ENCODE measurements at places on chromosomes 5 and 9. TPM values are rescaled to one million over a fixed set of nuclear protein-coding genes. Genes with fewer than 3 reads are reported as not detected.
A peak's percentile ranks its signal among the peaks of the same experiment; 100 is the strongest.

- no peaks in the 10 kb centered on the region for H3K36me3 ChIP-seq
- DNase-seq, result no peak
- H3K4me3 ChIP-seq, result no peak overlapping the region
- H3K4me1 ChIP-seq, result no peaks in the 10 kb centered on the region
- no peak overlapping the region for H3K27ac ChIP-seq
Measured at GRCh38 chr9:79210541-79211243, 361.1 kb upstream of the TLE4 start.

- H3K36me3 ChIP-seq, result no peaks in the 10 kb centered on the region
- peaks cover 24% of the 10 kb centered on the region for H3K4me1 ChIP-seq
- DNase-seq, result no peak
- no peaks in the 10 kb centered on the region for H3K27me3 ChIP-seq
Measured at GRCh38 chr5:144794922-144795321, 624.2 kb downstream of the KCTD16 start.

DNA sequence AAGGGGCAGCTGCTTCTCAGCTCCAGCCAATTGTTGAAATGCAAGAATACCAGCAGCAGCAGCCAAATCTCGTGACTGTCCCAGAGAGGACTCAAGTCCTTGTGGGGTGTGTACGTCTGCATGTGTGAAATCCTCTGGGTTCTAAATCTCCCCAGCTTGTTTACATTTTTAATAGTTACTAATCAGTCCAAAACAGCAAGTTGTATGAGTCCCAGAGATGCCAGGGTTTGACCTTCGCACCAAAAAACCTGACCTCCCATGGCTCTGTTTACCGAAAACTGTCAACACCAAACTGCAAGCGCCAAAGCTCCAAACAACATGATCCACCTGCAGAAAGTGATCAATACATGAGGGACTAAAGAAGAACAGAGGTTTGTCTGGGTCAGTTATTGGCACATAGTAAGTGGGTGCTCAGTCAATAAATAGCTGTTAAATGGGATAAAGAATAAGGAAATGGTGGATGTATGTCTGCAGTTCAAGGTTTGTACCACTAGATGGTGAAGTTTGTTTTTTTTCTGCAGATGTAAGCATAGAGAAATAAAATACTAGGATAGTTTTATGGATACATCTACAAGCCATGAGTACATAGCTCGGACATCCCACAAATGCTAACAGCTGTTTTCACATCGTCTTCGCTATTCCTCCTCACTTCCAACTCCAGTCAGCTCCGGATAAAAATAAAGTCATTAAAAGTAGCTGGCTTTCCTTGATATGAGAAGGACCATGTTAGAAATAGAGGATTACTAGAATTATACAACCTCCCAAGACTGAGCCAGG lies 85.3 kb upstream of the ADRB2 start:
- no peaks in the 10 kb centered on the region for H3K27me3 ChIP-seq
- DNase-seq, result no peak
- H3K4me1 ChIP-seq, result peaks cover 6% of the 10 kb centered on the region
- H3K27ac ChIP-seq, result no peak overlapping the region

- no peaks in the 10 kb centered on the region for H3K4me1 ChIP-seq
- H3K27me3 ChIP-seq, result no peaks in the 10 kb centered on the region
- H3K4me3 ChIP-seq, result no peak overlapping the region
- no peak for DNase-seq
Measured at GRCh38 chr5:41093803-41094202, 22.7 kb upstream of the MROH2B start.

DNA sequence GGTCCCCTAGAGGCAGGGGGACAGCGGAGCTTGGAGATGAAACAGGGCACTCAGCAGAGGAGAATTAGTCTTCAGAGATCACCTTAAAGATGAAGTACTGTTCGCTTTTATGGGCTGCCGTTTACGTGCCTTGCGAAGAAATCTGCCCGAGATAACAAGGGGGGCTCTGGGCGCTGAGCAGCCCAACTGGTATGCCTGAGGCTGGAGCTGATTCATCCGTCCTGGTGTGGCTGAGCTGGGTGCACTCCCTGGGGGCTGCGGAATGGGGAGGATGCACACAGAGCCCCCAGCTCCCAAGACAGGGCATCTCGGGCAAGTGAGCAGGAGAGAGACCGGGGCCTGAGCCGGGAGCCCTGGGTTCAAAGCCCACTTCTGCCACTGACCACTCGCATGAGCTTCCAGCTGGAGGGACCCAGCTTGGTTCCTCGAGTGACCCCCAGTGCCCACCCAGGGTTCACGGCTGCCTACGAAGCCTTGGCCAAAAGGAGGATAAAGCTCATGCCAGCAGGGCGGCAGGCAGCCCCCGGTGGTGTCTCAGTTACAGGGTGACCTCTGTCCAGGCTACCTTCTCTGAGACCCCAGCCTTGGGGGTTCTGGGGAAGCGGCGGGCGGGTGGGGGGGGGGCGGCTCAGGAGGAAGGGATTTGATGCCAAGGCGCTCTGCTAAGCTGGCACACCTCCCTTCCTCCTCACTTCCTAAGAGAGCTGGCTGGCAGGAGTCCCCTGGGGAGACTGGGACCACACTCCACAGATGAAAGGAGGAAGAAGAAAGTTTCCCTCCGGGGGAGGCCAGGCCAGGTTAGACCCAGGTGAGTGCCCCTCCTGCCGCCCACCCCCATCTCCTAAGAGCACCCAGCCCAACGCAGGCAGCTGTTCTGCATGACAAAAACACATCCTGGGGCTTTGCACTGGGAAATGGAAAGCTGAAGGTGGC lies 5.7 kb downstream of the FIBCD1 start:
- DNase-seq, result no peak
- peaks cover 14% of the 10 kb centered on the region for H3K4me1 ChIP-seq
- peaks cover 19% of the 10 kb centered on the region for H3K27me3 ChIP-seq

DNA sequence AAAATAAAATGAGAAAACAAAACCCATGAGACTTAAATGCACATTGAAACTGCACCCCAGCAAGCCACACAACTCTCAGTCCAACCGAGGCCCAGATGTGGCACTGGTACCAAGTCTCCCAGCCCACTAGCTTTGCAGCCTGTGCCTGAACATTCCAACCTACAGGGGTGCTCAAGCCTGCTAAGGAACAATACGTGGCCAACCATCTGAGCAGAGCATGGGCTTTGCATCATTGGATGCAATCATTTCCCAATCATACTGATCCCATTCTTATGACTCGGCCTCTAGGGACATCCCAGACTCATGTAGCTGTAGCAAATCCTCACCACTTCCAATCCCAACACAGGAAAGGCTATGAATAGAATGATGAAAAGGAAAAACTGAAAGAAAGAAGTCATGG lies 297.2 kb downstream of the SPOCK1 start:
- no peaks in the 10 kb centered on the region for H3K36me3 ChIP-seq
- H3K27ac ChIP-seq, result no peak overlapping the region
- no peak for DNase-seq
- H3K27me3 ChIP-seq, result no peaks in the 10 kb centered on the region

DNA sequence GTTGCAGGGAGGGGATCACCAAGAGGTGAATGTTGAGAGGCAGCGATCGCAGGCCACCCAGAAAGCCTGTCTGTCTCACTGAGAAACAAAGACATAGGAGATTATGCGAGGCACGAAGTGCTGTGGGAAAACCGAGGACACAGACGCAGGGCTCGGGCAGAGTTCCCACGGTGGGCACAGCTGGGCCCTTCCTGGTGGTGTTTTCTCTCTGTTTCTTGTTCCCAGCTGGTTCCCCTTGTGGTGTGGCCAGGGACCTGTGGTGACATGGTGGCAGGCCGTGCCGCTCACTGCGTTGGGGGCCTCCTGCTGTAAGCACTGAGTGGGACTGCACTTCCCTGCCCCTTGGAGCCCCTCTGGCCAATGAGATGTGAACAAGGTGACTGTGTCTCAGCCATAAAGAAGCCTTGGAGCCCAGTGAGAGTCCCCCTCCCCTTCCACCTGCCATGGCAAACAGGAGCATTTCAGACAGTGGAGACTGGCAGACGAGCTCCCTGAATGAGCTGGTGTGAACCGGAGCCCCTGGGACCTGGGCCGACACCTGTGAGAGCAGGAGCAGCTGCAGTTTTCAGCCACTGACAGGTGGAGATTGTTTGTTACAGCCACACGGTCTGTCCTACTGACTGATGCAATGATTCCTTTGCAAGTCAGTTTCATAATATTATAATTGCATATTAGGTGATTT lies 13.2 kb upstream of the IRX4 start:
- H3K36me3 ChIP-seq, result no peaks in the 10 kb centered on the region
- H3K4me3 ChIP-seq, result no peak overlapping the region
- DNase-seq, result no peak
- H3K27ac ChIP-seq, result no peak overlapping the region
- no peaks in the 10 kb centered on the region for H3K4me1 ChIP-seq

DNA sequence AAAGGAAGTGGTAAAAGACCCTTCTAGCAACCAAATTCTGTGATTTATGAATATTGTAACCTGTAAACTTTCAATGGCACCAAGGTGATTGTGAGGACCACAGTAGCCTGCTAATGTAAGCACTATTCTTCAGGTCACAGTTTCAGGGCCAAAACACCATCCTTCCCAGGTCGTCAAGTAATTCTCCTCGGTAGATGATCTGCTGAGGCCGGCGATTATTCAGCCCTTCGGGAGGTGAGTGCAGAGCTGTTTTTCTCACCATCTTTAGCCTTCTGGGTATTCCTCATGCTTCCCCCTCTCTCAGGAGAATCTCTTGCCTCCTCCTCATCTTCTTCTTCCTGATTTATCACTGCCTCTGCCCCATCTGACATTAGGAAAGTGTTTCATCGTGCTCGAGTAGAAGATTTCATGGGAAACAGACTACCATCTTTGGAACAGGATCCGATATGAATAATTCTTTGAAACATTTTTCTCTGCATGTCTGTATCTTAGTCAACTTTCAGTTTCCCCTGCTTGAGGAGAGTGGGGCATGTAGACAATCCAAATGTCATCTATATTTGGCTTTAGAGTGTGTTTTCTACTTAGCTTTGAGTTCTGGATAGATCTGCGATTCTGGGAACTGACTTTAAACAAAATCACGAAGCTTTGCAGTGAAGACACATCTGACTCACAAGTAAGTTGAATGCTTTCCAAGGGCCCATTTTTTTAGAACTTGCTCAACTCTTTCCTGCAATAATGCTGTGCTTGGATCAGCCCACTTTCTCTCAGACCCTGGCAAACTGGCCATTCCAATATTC lies 173.9 kb downstream of the AOPEP start:
- no peaks in the 10 kb centered on the region for H3K36me3 ChIP-seq
- H3K4me3 ChIP-seq, result no peak overlapping the region
- no peak for DNase-seq
- H3K27ac ChIP-seq, result no peak overlapping the region
- H3K27me3 ChIP-seq, result no peaks in the 10 kb centered on the region

GRCh38 chr5:59380350-59380951 lies 513.1 kb downstream of the PDE4D start:
- H3K36me3 ChIP-seq, result no peaks in the 10 kb centered on the region
- H3K27me3 ChIP-seq, result no peaks in the 10 kb centered on the region
- H3K4me1 ChIP-seq, result no peaks in the 10 kb centered on the region
- no peak overlapping the region for H3K4me3 ChIP-seq

GRCh38 chr9:101047848-101048397 lies 19.4 kb downstream of the PLPPR1 start:
- peaks cover 2% of the 10 kb centered on the region for H3K27me3 ChIP-seq
- no peak overlapping the region for H3K27ac ChIP-seq
- no peak for DNase-seq
- H3K4me3 ChIP-seq, result no peak overlapping the region
- no peaks in the 10 kb centered on the region for H3K36me3 ChIP-seq

GRCh38 chr5:122463221-122463620 lies 151.2 kb downstream of the SNCAIP start:
- peaks cover 4% of the 10 kb centered on the region for H3K27me3 ChIP-seq
- peaks cover 55% of the 10 kb centered on the region for H3K36me3 ChIP-seq
- DNase-seq, result no peak
- no peak overlapping the region for H3K27ac ChIP-seq
- peaks cover 3% of the 10 kb centered on the region for H3K4me1 ChIP-seq

DNA sequence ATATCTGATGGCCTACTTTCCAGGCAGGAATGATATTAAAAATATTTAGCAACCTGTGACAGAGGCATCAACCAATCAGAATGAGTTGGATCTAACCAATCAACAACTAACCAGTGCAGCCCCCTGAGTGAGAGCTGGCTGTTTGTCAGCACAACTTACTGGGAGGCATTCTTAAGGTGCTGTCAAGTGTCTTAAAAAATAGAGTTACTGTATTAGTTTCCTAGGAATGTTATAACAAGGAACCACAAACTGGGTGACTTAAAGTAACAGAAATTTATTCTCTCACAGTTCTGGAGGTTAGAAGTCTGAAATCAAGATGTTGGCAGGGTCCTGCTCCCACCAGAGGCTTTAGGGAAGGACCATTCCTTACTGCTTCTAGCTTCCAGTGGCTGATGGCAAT lies 85.2 kb downstream of the ATG10 start:
- no peaks in the 10 kb centered on the region for H3K27me3 ChIP-seq
- H3K4me1 ChIP-seq, result no peaks in the 10 kb centered on the region
- H3K27ac ChIP-seq, result no peak overlapping the region
- H3K36me3 ChIP-seq, result no peaks in the 10 kb centered on the region
- no peak overlapping the region for H3K4me3 ChIP-seq

DNA sequence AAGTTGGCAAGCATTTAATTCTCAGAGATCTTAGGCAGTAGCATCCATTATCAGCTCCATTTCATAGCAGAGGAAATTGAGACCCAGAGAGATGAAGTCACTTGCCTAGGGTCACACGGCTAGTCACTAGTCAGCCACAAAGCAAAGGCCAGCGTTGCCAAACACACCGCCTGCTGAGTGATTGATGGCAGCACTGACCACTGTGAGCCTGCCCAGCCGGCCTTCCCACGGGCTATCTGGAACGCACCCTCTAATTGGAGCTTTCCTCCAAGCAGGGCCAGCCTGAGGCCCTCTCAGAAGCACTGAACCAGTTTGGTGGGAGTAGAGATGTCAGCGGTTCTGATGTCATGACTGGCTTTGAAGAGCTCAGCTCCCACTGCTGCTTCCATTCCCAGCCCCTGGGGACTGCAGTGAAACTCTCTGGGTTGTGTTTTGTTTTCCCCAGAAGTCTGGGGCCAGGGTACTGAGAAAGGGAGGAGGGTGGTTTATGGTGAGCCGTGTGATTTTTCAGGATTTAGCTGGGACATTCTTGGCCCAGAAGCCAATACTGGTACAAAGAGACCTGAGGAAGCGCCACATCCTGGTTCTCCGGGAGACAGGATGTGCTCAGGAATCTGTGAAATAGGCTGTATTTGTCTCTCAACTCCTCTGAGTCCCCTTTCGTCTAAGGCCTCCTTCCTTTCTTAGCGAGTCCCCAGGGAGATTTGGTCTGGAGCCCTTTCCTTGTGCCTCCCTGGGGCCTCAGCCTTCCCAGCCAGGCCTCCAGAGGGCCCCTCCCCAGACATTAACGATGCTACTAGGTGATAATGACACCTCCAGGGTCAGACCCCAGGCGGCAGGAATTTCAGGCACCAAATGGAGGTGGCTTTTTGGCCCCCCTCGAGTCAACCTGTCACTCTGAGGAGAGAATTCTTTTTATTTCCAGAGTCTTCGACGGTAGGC lies 44.5 kb downstream of the SPRY4 start:
- peaks cover 76% of the 10 kb centered on the region for H3K4me1 ChIP-seq
- peak overlapping the region; percentile 97 for H3K27ac ChIP-seq
- H3K4me3 ChIP-seq, result no peak overlapping the region
- peaks cover 20% of the 10 kb centered on the region for H3K27me3 ChIP-seq
- no peaks in the 10 kb centered on the region for H3K36me3 ChIP-seq
- DNase-seq, result peak; percentile 68

FBP2 gene
- 0.28 TPM for total RNA-seq

SPINK5 gene
- 4.3 TPM for total RNA-seq

MELK gene
- 10.6 TPM for total RNA-seq

CORO2A gene
- 5.5 TPM for total RNA-seq

MCTP1 gene
- 2.2 TPM for total RNA-seq

ADCY2 gene
- total RNA-seq, result 1.5 TPM
